ENCODE measurements at places on chromosomes 5 and 9.

- no peak for DNase-seq
Observed at GRCh38 chr9:107309271-107309670, 26.2 kb downstream of the RAD23B start.

- DNase-seq: no peak
Observed at GRCh38 chr9:8784838-8785237, 985.3 kb upstream of the DMAC1 start.

GRCh38 chr9:110015759-110016158, 192.2 kb downstream of the C9orf152 start:
- DNase-seq: peak; percentile 51

DNA sequence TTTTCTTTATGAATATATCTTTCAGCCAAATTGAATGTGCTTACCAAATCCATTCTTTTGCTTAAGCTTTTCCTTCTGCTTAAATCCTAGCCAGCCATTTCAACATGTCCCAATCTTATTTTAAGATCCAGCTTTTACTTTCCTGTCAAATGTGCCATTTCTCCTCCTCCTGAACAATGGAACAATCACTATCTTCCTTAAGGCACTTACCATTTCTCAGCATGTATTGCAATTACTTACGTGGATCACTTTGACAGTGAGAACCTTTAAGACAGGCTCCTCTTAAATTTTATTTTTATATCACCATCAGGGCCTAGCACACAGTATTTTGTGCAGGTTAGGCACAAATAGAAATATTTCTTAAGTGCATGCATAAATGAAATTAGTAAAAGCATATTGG, 4.4 kb upstream of the CDO1 start:
- DNase-seq: no peak

DNA sequence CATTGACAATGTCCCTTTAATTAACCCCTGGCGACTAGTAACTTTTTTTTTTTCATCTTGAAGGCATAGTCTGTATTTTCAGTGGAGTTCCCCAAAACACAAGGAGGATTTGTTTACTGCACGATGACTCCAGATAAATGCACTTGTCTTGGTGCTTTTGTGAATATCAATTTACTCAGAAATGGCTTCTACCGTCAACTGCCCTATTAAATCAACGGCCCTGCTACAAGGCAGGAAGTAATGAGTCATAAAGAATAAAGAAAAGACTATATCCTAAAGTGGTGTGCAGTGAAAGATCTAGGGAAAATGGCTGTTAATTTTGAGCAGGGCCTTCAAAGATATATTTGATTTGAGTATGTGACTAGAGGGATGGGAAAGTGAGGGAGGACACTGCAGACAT, 388.3 kb upstream of the CHD1 start:
- DNase-seq: no peak

- no peak for DNase-seq
Observed at GRCh38 chr5:86929123-86929766, 311.5 kb downstream of the COX7C start.

- no peak for DNase-seq
Observed at GRCh38 chr5:115875447-115875846, 33.7 kb downstream of the AP3S1 start.

- no peak for DNase-seq
Observed at GRCh38 chr9:36542355-36542754, 30.3 kb upstream of the MELK start.

DNA sequence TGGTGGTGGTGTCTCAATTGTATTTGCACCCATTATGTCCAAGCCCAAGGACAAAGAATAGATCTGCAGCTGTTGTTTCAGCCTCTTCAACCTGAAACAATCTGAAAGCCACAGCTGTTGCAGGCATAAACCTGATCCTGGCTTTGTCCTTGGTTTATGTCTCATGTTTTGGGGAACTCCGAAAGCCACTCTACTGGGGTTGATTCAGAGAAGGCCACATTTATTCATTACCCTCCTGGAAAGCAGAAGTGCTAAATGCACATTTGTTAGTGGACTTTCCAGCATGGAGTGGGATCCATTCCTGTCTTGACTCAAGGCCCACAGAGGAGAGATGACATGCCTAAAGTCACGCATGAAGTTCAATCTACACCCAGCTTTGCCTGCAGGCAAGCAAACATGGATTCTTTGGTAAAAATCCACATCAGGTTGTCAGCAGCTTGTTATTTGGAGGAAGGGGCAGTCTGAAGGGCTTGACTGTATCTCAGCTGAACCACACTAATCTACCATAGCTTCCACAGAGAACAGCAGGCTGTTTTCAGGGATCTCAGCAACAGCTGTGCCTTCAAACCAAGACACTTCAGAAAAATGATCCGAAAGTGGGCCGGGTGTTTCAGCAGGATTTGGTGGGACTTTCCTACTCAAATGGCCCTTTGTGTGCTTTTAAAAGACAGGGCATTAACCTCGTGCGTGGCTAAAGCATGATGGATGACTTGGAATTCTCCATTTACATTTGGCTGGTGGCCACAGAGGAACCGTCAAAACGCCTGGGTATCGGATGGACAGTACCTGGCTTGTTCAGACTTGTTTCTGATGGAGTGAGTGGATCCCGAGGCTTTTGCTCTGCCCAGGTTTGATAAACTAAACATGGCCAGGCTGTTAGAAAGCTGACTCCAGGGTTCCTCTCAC, 36.2 kb upstream of the ADAM19 start:
- peak; percentile 6 for DNase-seq

- DNase-seq: no peak
Observed at GRCh38 chr5:146599261-146599660, 83.3 kb upstream of the GPR151 start.
